Fibroblast of villous mesenchyme (primary cell): ENCODE measurements at places on chromosomes 3 and 15. TPM values are rescaled to one million over a fixed set of nuclear protein-coding genes. Genes with fewer than 3 reads are reported as not detected.

DNASE1L3 gene
- total RNA-seq = not detected in 2 replicates

DNA sequence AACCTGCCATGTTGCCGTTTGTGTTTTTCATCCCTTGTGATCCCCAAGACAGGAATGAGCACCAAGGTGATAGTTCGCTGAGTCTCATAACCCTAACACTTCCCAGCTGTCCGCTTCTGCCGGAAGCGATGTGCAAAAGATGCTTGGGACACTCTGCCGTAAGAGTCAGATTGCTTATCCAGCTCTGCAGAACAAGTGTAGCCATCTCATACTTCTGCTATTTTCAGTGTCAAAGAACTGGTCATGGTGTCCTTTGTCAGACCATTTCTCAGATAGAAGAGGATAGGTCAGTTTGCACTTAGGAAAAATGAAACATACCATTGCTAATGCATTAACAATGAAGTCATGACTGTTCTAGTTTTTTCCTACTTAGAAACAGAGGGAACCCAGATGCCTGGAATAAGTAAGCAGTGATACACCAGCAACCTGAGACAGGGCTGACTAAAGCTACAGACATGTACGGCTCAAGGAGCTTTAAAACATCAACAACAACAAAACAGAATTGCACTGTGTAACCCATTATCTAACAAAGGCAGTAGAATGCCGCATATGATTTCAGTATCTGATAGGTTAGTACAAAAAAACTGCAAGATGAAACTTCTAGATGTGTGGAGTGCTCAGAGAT is 134.0 kb upstream of the IL12A start:
- peak; percentile 87 for DNase-seq

GRCh38 chr3:160447544-160447943 is 2.0 kb downstream of the TRIM59 start:
- DNase-seq = peak; percentile 51

DNA sequence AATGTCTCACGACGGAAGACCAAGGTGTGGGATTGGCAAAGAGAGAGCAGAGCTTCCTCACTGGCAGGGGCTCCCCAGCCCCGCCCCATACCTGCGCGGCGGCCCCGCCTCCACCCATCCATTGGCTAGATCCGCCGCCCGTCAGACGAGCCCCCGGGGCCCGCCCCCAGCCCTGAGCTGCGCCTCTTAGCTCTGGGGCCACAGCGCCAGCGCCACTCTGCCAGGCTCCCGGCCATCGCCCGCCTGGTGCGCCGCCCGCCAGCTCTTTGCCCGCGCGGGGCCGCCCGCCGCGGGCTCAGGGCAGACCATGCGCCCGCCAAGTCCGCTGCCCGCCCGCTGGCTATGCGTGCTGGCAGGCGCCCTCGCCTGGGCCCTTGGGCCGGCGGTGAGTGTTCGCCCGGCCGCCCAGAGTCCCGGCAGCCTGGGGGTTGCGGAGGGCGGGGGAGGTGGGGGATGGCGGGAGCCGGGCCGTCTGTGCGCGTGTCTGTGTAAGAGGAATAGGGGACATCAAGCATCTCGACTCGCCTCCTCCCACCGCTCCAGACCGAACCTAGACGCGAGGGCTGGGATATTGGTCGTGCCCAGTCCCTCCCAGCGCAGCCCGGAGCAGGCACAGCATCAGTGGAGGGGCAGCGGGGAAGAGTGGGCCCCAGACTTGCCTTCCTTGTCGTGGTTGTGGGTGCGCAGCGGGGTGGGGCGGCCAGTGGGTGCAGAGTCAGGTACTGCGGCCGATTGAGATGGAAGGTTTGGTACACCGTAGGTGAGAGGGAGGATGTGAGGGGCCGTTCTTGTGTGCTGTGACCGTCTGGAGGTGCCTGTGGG is at the start of gene VIPR1:
VIPR1 (plus strand) TSS at position 215 of the 822 bp plus-strand sequence; CDS start at position 308, 93 bp downstream.
- DNase-seq = no peak

GRCh38 chr3:125035217-125035616 is 20.6 kb downstream of the HEG1 start:
- DNase-seq = no peak

DNA sequence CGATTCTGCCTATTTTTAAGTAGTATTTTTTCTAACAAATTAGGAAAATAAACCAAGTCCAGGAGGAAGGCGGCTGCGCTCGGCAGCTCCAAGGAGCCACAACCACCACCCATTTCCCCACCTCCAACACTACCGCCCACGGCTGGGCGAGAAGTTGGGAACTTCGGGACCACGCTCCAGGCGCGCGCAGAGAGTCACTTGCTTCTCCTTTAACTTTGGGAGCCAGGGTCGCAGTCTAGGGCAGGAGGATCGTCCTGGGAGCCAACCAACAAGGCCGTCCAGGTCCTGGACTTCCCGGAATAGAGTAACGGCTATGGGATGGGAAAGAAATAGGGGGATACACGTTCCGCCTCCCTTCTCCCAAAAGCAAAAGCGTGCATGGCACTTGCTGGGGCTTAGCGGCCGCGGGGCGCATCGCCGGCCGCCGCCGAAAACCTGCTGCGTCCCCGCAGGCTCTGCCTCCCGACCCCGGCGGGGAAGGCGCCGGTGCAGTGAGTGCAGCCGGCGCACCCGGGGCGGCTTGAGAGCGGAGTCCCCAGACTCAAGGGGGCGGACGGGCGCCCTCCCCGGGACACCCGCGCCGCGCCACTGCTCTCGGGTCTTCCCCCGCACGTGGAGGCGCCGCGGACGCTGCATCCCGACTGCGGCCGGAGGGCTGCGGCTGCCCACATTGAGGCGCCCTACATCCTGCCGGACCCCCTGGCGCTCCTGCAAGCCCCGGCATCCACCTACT is 699 bp downstream of the MEGF11 start:
- peak; percentile 23 for DNase-seq

GRCh38 chr3:37125195-37126073 is 48.9 kb downstream of the LRRFIP2 start:
- DNase-seq = no peak
